Activated T-cell treated with anti-CD3 and anti-CD28 coated beads, Interleukin-2, amount 50 U/mL, for 72 hours (primary cell): ENCODE measurements at places on chromosomes 16 and 17. TPM values are rescaled to one million over a fixed set of nuclear protein-coding genes. Genes with fewer than 3 reads are reported as not detected.

Gene KCNH6
- total RNA-seq: not detected

Gene LPCAT2
- total RNA-seq: 1.5 TPM

Gene GPT2
- total RNA-seq: 36.5 TPM

Gene FBRS
- total RNA-seq: 170 TPM

Gene GRIN2C
- 0.37 TPM for total RNA-seq
